Ascending aorta (tissue), 2 donors: ENCODE measurements at places on chromosomes 13 and 19.

DNA sequence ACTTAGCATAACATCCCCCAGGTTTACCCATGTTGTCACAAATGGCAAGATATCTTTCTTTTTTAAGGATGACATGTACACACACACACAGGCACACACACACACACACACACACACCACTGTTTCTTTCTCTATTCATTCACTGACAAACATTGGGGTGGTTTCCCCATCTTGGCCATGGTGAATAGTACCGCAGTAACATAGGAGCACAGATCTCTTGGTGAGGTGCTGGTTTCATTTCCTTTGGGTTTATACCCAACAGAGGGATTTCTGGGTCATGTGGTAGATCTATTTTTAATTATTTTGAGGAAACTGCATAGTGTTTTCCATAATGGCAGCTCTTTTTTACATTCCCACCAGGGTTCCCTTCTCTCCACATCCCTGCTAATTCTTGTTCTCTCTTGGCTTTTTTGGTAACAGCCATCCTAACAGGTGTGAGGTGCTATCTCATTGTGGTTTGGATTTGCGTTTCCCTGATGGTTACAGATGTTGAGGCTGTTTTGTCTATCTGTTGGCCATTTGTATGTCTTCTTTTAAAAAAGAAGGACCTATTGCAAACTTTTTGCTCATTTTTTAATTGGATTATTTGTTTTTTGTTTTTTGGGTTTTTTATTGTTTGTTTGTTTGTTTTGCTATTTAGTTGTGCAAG lies 251.7 kb upstream of the IRS2 start:
- H3K4me1 ChIP-seq = peaks cover 3% of the 10 kb centered on the region
- H3K4me3 ChIP-seq = no peak overlapping the region
- no peaks in the 10 kb centered on the region for H3K27me3 ChIP-seq
- no peak for DNase-seq
- H3K27ac ChIP-seq = no peak overlapping the region

DNA sequence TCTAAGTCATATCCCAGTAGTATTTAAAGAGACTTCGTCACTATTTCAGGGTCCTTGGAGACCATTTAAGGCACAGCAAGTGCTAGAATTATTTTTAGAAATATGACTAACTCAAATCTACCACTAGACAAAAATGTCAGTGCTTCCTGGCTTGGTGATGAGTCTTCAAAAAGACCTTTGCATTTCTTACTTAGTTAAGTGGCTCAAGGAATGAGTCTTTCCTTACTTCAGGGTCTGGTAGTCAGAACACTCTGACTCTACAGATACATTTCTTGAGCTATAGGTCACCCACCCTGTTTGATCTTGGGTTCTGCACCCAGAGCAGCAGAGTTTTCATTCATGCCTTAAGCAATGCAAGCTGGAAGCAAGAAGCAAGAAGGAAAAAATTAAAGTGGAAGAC lies 191.0 kb upstream of the HTR2A start:
- H3K4me1 ChIP-seq = no peaks in the 10 kb centered on the region
- no peaks in the 10 kb centered on the region for H3K27me3 ChIP-seq
- no peaks in the 10 kb centered on the region for H3K36me3 ChIP-seq
- peak overlapping the region; percentile 44 for H3K27ac ChIP-seq
- H3K4me3 ChIP-seq = no peak overlapping the region
- no peak for DNase-seq

DNA sequence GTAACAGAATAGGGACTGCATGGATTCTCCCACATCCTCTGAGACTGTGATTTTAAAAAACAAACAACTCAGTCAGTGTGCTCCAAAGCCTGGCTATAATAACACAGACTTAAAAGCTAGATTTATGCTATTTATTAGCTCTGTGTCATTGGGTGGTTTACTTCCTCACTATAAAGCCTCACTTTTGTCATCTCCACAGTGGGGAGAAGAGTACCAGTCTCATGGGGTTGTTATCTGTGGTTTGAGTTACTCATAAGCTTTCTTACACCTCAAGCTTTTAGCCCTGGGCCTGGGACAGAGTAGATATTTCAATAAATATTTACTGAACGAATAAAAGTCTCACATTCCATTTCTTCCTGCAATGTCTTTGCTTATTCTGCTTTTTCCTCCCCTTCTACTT lies 5.3 kb downstream of the RNASEH2B start:
- peak overlapping the region; percentile 7 for H3K27ac ChIP-seq
- no peak for DNase-seq
- peaks cover 16% of the 10 kb centered on the region for H3K4me1 ChIP-seq
- no peaks in the 10 kb centered on the region for H3K36me3 ChIP-seq
- H3K4me3 ChIP-seq = peak overlapping the region; percentile 36

GRCh38 chr13:77740931-77741596 lies 43.6 kb downstream of the SLAIN1 start:
- H3K4me3 ChIP-seq = no peak overlapping the region
- no peaks in the 10 kb centered on the region for H3K27me3 ChIP-seq
- H3K27ac ChIP-seq = no peak overlapping the region
- H3K36me3 ChIP-seq = peaks cover 9% of the 10 kb centered on the region

DNA sequence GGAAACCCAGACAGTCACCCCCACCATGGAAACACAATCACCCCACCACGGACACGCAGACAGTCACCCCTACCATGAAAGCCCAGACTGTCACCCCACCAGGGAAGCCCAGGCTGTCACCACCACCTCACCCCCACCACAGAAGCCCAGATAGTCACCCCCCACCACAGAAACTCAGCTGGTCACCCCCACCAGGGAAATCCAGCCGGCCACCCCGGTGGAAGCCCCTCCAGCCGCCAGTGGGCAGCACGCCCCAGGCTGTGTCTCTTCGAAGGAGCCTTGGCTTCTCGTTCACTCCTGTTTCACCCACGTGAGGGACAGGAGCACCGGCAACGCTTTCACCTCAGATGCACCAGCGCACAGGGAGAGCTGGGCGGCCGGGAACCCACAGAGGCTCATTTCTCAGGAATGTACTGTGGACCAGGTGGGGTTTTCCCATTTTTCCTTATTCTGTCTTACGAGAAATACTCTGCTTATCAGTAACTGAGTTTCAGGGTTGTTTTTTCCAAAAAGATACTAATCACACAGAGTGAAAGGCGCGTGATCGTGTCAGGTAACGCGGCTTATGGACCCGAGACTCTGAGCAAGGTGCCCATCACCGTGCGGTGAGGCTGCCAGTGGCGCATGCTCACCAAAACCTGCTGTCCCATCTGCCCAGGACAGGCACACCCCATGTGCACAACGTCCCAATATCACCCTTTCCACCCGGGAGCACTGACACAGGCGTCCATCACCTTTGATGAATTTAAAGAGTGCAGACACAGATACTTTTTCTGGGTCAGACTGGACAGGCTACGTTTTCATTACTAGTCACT lies 28.0 kb downstream of the CARS2 start:
- DNase-seq = peak; percentile 37
- H3K4me3 ChIP-seq = no peak overlapping the region
- no peaks in the 10 kb centered on the region for H3K27me3 ChIP-seq
- H3K4me1 ChIP-seq = no peaks in the 10 kb centered on the region
- H3K27ac ChIP-seq = no peak overlapping the region

DNA sequence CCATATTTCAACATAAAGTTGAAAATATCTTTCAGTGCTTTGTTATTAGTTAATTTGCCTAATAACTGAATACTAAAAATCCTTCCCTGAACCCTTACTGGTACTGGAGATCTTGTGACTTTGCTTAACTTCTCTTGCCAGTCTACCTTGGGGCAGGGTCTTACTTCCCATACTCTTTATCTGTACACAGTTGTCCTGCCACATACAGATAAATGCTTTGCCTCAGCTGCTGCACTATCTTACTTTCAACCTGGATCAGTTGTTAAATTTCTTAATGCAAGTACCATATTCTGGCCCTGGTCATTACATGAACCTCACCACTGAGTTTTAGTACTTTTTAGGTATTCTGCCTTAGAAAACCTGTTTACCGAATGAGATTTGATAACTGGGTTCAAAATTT lies 107.6 kb downstream of the PIBF1 start:
- H3K36me3 ChIP-seq = no peaks in the 10 kb centered on the region
- DNase-seq = no peak
- H3K4me3 ChIP-seq = no peak overlapping the region
- no peaks in the 10 kb centered on the region for H3K4me1 ChIP-seq
- H3K27me3 ChIP-seq = no peaks in the 10 kb centered on the region

- no peak for DNase-seq
- no peaks in the 10 kb centered on the region for H3K27me3 ChIP-seq
- no peak overlapping the region for H3K4me3 ChIP-seq
- H3K27ac ChIP-seq = no peak overlapping the region
- peaks cover 8% of the 10 kb centered on the region for H3K36me3 ChIP-seq
Observed at GRCh38 chr13:49265822-49266221, 18.1 kb downstream of the CDADC1 start.

DNA sequence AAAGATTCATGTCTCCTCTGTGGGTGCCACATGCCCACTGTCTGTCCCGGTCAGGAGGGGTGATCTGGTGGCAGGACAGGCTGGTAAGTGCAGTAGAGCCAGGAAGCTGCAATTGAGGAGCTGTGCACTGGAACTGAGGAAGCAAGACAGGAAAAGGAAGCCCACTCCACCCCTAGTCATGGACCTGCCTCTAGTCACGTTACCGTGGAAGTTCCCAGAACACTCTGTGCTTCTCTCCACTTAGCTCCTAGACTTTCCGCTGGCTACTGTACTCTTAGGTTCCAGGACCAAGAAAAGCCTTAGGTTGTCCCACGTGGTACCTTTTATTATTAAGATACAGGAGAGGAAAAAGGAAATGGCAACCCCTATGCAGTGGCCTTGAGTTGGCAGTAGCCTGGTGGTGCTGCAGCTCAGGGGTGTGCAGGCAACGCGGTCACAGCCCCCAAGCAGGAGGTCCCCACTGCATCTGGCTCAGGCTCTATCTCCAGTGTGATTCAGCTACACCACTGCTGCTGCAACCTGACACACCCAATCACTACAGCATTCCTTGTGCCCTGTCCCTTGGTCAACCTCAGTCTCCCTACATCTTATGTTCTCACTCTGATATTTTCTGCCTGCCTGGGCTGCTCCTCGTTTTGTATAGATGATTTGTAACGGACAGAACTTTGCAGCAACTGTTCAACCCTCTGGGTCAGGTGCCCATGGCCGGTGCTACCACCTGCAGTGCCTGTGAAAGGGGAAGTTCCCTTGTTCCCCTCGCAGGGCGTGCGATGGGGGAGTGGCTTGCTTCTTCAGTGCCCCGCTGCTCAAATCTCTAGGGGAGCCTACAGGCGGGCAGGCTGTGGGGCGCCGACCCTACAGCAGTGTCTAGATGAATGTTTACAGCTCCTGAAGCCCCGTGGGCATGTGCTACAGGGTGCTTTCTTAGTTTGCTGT lies 24.4 kb upstream of the GPR12 start:
- no peaks in the 10 kb centered on the region for H3K4me1 ChIP-seq
- no peak overlapping the region for H3K4me3 ChIP-seq
- no peak for DNase-seq
- no peaks in the 10 kb centered on the region for H3K27me3 ChIP-seq
- no peaks in the 10 kb centered on the region for H3K36me3 ChIP-seq
- no peak overlapping the region for H3K27ac ChIP-seq

DNA sequence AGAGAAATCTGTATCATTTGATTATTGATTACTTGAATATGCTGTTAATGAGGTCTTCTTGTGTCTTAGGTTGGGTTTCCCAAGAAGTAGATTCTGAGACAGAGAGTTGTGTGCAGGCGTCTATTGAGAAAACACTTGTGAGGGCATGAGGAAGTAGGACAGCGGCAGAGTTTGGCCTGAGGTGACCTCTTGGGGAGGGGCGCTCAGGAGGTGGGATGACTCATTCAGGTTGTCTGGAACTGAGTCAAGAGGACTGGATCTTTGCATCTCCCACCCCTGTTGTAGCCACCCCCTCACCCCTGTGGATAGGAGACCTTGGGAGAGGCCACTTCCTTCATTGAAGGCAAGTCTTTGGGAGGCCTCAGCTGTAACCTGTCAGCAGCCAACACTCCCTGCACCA lies 35.2 kb upstream of the WDFY2 start:
- no peak overlapping the region for H3K4me3 ChIP-seq
- H3K4me1 ChIP-seq = no peaks in the 10 kb centered on the region
- no peak overlapping the region for H3K27ac ChIP-seq
- no peaks in the 10 kb centered on the region for H3K27me3 ChIP-seq

DNA sequence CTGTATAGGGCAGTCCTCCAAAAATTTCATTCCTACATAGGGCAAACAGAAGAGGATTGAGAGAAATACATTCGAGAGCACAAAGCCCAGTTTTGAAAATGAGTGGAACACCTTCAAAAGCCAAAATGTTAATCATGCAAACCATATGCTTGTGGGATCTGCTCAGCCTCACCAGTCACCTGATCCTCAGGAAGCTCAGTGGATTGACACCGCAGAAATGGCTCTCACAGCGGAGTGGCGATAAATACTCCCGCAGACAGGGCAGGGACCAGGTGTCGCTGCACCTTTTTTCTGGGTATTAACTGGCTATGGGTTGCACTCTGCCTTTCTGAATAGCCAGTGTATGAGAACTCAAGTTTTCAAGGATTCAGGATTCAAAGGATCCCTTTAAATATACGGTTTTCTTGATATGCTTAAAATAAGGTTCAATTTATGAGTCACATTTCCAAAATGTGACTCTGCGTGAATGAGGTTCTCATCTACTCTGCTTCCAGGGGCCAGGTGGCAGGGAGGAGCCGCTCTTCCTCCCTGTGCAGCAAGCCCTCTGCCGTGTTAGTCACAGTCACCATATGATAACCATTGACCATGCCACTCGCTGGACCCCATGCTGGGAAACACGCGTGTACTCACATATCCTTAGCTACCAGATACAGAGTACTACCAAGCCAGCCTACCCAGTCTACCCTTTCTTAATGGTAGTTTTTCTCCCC lies 18.3 kb upstream of the DHRS12 start:
- DNase-seq = no peak
- no peaks in the 10 kb centered on the region for H3K27me3 ChIP-seq
- no peak overlapping the region for H3K4me3 ChIP-seq
- H3K27ac ChIP-seq = no peak overlapping the region
- H3K36me3 ChIP-seq = no peaks in the 10 kb centered on the region
- H3K4me1 ChIP-seq = no peaks in the 10 kb centered on the region

- no peak overlapping the region for H3K27ac ChIP-seq
Observed at GRCh38 chr13:73158851-73159250, 100.0 kb downstream of the KLF5 start.

- DNase-seq = no peak
- H3K36me3 ChIP-seq = no peaks in the 10 kb centered on the region
- no peaks in the 10 kb centered on the region for H3K27me3 ChIP-seq
- no peaks in the 10 kb centered on the region for H3K4me1 ChIP-seq
Observed at GRCh38 chr19:5356428-5356827, 15.8 kb upstream of the PTPRS start.

GRCh38 chr13:24280720-24281119 lies 28.7 kb upstream of the C1QTNF9 start:
- H3K36me3 ChIP-seq = peaks cover 9% of the 10 kb centered on the region
- H3K4me3 ChIP-seq = no peak overlapping the region
- no peak overlapping the region for H3K27ac ChIP-seq
- no peaks in the 10 kb centered on the region for H3K4me1 ChIP-seq

DNA sequence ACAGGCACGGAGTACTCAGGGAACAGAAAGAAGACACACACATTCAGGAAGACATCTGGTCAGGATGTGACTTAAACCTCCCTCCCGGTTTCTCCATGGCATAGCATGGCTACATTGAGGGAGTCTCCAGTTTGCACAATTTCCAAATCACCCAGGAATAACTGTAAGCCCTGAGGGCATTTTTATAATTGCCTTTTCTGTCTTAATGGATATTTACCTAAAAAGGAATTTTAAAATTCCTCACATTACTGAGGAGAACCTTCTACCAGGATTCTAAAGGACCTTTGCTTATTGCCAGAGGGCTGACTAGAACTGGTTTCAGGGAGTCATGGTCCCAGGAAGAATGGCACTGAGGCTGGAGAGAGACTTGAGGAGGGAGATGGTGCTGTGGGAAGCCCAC lies 21.4 kb downstream of the PEG3 start:
- H3K36me3 ChIP-seq = no peaks in the 10 kb centered on the region
- no peak for DNase-seq
- no peaks in the 10 kb centered on the region for H3K27me3 ChIP-seq
- H3K4me1 ChIP-seq = no peaks in the 10 kb centered on the region
- H3K4me3 ChIP-seq = no peak overlapping the region
